Upper lobe of right lung (tissue), 1 donor: ENCODE measurements at places on chromosomes 5 and 9. TPM values are rescaled to one million over a fixed set of nuclear protein-coding genes. Genes with fewer than 3 reads are reported as not detected.

DNA sequence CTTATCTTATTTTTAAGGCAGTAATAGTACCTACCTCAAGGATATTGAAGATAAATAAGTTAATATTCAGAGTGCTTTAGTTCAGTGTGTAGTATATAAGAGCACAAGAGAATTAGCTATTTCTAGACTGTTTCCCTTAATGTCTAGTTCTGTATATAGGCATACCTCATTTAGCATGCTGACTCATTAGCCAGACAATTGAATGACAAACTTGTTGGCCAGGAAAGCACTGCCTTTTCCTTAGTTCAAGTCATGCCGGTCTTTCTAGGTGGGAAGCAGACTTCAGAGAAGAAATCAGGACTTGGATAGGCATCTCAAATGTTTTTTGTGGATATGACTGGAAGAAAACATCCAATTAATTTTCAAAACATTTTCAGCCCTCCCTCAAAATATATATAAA lies 3.2 kb upstream of the FBXO4 start:
- no peak overlapping the region for H3K4me3 ChIP-seq
- DNase-seq = no peak
- H3K27ac ChIP-seq = no peak overlapping the region

- peaks cover 14% of the 10 kb centered on the region for H3K4me1 ChIP-seq
- no peak overlapping the region for H3K4me3 ChIP-seq
- H3K27me3 ChIP-seq = no peaks in the 10 kb centered on the region
- DNase-seq = no peak
Measured at GRCh38 chr5:136141561-136141960, 8.9 kb downstream of the SMAD5 start.

- DNase-seq = no peak
- H3K27me3 ChIP-seq = no peaks in the 10 kb centered on the region
Measured at GRCh38 chr5:66443462-66444130, 152.6 kb upstream of the MAST4 start.

GRCh38 chr9:92385001-92385400 lies 19.4 kb downstream of the OGN start:
- no peak overlapping the region for H3K4me3 ChIP-seq
- no peaks in the 10 kb centered on the region for H3K4me1 ChIP-seq
- H3K27me3 ChIP-seq = no peaks in the 10 kb centered on the region
- DNase-seq = no peak

DNA sequence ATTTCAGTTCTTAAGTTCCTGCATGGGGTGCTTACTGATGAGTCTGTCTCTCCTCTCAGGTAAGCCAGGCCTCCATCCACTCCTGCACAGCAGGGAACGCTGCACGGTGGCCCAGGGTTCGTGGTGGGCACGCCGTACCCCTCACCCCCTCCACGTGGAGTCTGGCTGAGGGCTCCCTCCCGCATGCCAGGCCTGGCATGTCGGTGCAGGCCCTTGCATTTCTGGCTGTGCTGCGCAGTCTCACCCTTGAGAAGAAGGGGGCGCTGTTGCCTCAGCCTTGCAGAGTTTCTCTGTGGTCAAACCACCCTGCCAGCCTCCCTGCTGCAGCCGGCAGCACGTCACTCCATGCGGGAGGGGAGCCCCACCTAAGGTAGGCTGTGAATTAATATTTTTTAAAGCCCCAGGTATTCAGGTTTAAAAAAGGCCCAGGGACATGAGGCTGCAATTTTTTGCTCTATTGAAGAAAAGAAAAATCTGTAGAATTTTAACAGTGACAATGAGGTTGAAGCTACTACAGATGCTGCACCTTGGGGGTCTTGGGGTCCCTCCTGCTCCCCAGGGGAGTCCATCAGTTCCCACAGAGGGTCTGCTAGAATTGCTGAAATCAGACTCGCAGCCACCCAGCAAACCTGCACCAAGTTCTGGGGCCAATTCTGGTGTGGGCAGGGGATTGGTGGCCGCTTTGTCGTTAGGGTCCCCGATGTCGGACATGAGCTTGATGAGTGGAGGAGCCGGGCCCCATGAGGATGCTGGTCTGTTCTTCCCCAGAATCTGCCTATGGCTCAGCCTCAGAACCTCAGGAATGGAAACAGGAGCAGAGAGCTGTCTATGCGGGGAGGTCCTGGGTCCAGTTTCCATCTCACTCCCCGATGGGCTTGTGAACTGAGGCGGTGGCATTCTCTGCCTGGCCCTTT lies 52.6 kb downstream of the TENT4A start:
- peaks cover 15% of the 10 kb centered on the region for H3K4me1 ChIP-seq
- peak overlapping the region; percentile 63 for H3K27ac ChIP-seq
- H3K36me3 ChIP-seq = no peaks in the 10 kb centered on the region
- DNase-seq = peak; percentile 88
- no peaks in the 10 kb centered on the region for H3K27me3 ChIP-seq
- no peak overlapping the region for H3K4me3 ChIP-seq

DNA sequence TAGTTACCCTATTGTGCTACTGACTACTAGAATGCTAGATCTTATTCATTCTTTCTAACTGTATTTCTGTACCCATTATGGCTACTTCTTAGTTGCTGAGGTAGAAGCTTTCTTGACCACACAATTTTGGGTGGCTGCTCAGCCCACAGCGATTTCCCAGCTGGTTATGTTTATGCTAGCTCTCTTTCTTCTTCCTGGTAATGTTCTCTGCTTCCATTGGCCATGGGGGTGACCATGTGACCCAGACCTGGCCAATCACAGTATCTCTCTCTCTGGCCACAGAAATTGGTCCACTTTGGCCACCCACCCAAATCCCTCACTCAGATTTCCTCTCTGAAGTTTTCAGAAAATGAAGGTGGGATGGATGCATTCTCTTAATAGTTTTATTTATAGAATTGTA lies 427.9 kb upstream of the CLINT1 start:
- H3K4me3 ChIP-seq = no peak overlapping the region
- no peaks in the 10 kb centered on the region for H3K27me3 ChIP-seq
- H3K4me1 ChIP-seq = no peaks in the 10 kb centered on the region
- H3K27ac ChIP-seq = no peak overlapping the region

- H3K27me3 ChIP-seq = no peaks in the 10 kb centered on the region
- H3K27ac ChIP-seq = no peak overlapping the region
- peaks cover 60% of the 10 kb centered on the region for H3K36me3 ChIP-seq
- H3K4me1 ChIP-seq = peaks cover 20% of the 10 kb centered on the region
Measured at GRCh38 chr5:132876020-132876759, 2.7 kb downstream of the LEAP2 start.

DNA sequence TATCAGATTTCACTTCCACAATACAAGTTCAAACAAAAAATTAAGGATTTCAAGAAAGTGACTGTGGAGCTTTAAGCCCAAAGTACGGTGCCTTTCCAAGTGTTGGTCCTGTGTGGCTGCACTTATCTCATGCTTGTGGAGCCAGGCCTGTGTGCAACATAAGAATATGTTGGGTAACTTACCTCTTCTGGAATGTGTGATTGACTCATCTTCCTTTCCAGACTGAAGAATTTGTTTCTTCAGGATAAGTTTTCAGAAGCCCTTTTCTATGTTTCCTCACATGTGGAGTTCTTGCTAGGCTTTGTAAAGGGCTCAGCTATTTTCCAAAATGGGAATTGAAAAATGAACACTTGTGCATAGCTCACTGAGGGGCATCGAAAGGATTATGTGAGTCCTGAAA lies 485.1 kb upstream of the PAPPA start:
- no peaks in the 10 kb centered on the region for H3K36me3 ChIP-seq
- no peak overlapping the region for H3K27ac ChIP-seq
- no peak for DNase-seq
- no peaks in the 10 kb centered on the region for H3K4me1 ChIP-seq
- no peaks in the 10 kb centered on the region for H3K27me3 ChIP-seq

The ZER1 gene
- total RNA-seq = 32.0 TPM
